Iris pigment epithelial cell (primary cell): ENCODE measurements at places on chromosomes 3 and 15.

- no peak for DNase-seq
These were observed 66.6 kb downstream of the KCNMB2 start for GRCh38 chr3:178602856-178603255.

- no peak for DNase-seq
These were observed 46.0 kb downstream of the TSC22D2 start for GRCh38 chr3:150454085-150454484.

- no peak for DNase-seq
These were observed 779 bp downstream of the ST3GAL6 start for GRCh38 chr3:98763819-98764418.

DNA sequence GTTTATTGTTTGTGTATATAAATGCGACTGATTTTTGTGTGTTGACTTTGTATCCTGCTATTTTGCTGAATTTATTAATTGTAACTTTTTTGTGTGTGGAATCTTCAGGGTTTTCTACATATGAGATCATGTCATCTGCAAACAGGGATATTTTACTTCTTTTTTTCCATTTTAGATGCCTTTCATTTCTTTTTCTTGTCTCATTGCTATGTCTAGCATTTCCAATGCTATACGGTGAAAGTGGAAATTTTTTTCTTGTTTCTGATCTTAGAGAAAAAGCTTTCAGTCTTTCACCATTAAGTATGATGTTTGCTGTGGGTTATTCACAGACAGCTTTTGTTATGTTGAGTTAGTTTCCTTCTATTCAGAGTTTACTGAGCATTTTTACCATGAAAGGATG lies 31.4 kb downstream of the COMMD2 start:
- DNase-seq, result no peak

- DNase-seq, result no peak
These were observed 76.8 kb downstream of the LEKR1 start for GRCh38 chr3:156902916-156903315.

GRCh38 chr3:9167222-9167621 lies 82.2 kb downstream of the SRGAP3 start:
- DNase-seq, result no peak

DNA sequence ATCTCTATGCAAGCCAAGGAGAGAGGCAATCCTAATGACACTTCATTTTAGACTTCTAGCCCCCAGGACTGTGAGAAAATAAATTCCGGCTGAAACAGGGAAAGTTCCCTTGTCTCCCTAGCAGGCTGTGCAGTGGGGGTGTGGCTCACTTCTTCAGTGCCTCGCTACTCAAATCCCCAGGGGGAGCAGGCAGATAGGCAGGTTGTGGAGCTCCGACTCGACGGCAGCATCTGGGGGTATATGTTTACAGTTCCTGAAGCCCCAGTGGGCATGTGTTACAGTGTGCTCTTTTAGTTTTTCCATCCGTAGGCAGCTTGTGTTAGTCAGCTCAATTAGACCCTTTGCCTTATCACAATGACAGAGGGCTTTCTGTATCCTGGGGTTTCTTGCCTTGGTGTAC lies 836.5 kb downstream of the PDCD6IP start:
- DNase-seq, result no peak

- no peak for DNase-seq
These were observed 352.0 kb downstream of the SOX2 start for GRCh38 chr3:182063742-182064141.

DNA sequence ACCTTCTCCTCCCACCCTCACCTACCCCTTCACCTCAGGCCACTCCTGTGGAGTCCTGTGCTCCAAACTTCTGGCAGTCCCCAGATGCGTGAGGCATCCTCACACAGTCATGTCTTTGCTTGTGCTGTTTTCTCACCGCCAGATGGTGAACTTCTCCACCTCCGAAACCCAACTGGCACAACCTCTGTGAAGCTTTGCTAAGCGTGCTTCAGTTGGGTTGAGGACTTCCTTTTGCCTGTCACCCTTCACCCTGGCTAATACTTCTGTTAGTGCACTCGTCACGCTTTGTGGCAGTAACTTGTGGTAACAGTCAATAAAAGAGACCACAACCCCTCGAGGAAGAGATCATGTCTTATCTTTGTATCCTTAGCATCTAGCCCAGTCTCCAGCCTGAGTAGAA lies 42.0 kb upstream of the SKOR1 start:
- DNase-seq, result no peak
